ENCODE measurements at places on chromosomes 4 and X.

GRCh38 chrX:72317139-72317538 lies 11.4 kb upstream of the CITED1 start:
- no peak for DNase-seq

GRCh38 chr4:89616382-89616781 lies 220.6 kb downstream of the SNCA start:
- no peak for DNase-seq

DNA sequence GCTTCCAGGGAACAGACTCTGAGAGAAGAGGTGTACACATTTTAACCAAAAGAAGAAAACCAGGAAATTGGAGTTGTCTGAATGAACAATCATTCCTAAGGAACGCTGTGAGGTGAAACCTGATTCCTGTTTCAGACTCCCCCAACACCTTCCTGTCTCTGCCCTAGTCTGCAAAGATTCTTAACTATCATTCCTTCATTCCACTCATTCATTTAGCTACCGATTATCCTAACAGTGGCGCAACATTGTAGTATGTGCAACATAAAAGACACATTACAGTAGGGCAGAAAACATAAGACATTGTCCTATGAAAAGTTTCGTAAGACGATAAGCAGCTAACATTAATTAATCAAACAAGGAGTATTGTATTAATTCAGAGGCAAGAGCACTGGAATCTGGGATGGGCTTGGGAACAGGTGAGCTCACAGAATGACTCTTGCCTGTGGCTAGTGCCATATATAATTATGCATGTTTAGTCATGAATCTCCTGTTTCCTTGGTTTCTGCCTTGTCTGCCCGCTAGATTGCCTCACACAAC lies 23.8 kb upstream of the ADH7 start:
- DNase-seq: no peak

GRCh38 chr4:130416228-130416627 lies 1320.3 kb downstream of the C4orf33 start:
- no peak for DNase-seq

- DNase-seq: no peak
Observed at GRCh38 chr4:8721621-8722020, 129.1 kb downstream of the CPZ start.
